ENCODE measurements at places on chromosomes 12 and 14.

- DNase-seq = no peak
Measured at GRCh38 chr12:51938726-51939125, 12.8 kb upstream of the ACVR1B start.

DNA sequence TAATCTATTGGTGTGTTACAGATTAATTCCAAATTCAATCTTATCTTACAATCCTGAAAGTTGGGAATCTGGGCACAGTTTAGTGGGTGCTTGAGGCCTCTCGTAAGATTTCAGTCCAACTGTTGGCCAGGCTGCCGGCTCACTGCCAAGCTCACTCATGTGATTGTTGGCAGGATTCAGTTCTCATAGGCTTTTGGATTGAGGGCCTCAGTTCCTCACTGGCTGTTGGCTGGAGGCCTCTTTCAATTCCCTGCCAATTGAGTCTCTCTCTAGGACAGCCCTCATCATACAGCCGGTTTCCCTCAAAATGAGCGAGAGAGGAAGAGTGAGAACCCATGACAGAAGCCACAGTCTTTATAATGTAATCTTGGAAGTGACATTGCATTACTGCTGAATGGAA is 123.5 kb upstream of the FBXO33 start:
- no peak for DNase-seq

DNA sequence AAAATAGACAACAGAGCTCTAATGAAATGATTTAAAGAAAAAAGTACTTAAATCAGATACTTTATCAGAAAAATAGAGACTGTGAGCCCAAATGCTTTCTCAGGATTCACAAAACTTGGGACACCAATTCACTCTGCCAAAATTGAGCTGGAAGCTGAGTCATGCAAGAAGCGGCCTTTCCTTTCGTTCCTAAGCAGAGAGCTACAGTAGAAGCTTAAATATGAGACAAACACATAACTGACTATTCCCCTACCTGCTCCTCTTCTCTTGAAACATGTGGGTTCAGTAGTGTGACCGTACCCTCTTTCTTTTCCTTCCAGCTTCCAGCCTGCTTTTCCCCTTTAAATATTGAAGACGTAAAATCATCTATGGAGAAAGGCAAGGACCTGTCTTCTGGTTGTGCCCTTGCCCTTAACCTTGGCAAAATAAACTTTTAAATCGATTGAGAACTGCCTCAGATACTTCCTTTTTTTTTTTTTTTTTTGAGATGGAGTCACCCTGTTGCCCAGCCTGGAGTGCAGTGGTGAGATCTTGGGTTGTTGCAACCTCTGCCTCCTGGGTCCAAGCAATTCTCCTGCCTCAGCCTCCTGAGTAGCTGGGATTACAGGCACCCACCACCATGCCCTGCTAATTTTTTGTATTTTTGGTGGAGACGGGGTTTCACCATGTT is 4.4 kb upstream of the SDS start:
- no peak for DNase-seq

GRCh38 chr12:46898989-46899388 is 73.2 kb upstream of the SLC38A4 start:
- DNase-seq = no peak

DNA sequence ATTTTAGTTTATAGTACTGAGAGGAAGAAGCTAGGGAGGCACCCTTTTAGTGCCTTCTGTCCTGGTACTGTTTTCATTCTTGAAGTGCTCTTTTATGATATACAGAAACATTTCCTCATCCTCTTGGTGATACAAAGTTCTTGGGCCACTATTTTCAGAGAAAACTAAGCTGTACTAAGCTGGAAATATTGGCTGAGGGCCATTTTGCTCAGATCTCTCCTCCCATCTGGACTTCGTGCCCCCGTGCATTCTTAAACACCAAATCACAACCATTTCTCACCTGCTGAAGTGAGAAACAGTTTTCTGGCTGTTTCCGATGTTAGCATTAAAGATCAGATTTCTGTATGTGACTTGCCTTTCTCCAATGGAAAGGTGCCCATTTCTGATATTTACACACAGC is 158.9 kb downstream of the FBXL14 start:
- DNase-seq = no peak

DNA sequence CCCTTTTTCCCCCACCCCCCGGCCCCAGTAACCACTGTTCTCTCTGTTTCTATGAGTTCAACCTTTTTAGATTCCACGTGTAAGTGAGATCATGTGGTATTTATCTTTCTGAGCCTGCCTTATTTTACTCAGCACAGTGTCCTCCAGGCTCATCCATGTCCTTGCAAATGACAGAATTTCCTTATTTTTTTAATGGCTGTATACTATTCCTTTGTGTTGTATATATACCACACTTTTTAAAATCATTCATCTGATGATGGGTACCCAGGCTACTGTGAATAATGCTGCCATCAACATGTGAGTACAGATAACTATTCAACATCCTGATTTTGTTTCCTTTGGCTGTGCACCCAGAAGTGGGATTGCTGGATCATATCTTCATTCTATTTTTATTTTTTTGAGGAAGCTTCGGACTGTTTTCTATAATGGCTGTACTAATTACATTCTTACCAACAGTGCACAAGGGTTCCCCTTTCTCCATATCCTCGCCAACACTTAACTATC is 54.7 kb downstream of the DDX51 start:
- DNase-seq = no peak

DNA sequence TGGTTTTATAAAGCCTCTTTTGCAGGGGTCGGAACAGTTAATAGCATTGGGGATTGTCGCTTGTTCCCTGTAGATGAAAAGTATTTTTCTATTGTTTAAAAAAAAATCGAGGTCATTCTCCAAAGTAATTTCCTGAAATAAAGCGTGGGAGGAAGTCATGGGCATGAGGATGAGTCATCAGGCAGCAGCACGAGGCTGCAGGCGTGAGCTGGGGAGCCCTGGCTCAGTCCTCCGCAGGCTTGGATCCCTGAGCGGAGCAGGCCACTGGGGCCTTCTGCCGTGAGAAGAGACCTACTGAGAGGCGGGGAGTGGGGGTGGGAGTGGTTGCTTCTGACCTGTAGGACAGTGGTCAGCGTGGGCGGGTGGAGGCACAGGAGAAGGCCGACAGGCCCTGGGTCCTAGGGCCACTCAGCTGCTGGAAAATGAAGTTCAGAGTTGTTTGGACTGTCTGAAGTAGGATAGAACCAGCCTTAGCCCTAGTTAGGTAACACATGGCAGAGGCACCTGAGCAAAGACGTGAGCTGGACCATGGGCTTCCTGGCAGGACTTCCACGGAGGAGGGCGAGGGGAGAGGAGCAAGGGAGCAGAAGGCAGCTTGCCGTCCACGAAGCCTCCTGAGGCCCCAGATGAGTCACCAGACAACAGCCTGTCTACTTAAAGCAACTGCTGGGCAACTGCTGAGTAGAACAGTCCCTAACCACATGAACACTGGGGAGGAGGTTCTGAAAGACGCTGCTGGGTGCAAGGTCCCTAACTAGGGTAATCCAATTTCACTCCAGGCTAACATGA is 21.1 kb upstream of the LGALS3 start:
- no peak for DNase-seq

DNA sequence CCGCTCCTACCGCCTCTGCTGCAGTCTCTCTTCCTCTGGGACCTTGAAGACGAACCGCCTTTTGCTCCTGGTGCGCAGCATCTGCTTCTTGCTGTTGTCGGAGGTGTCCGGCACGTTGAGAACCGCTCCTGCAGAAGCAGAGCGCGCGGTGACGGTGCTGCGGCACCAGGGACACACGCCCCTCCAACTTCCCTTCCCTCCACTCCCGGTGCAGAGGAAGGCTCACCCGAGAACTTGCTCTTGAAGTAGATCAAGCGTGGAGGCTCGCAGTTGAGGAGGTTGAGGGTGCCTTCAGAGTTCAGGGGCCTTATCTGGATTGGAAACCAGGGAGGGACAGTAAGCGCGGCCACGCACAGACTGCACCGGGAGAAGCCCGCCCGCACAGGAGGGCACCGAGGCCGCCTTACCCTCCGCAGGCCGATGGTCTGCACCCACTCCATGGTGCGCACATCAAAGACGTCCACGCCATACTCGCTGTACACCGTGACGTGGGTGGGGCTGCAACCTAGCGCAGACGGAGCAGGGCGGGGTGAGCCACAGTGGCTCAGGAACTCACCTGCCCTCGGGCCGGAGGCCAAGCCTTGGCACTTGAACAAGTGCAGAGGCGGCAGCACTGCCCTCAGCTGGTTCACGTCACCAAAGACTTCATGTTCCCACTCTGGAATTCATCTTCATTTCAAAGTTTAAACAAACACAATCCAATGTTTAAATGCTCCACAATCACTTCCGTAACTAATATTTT is 17.5 kb downstream of the AMN start:
- DNase-seq = no peak

- DNase-seq = no peak
Measured at GRCh38 chr12:40254455-40255085, 29.8 kb downstream of the LRRK2 start.

DNA sequence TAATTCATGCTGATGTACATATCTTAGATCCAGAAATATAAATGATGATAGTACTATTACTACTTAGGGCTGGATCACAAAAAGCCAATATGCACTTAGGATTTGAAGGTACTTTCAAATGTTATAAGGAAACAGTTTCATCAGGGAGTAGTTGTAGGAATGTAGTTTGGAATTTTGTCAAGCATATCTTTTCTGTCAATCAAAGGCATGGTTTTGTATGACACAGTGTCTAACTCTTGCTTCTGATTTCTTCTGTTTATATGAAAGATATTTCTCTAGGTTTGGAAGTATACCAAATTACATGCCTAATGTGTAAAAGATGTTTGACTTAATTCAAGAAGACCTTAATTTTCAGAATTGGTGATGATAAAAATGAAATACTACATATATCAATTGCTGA is 135.7 kb downstream of the RAD51B start:
- no peak for DNase-seq

DNA sequence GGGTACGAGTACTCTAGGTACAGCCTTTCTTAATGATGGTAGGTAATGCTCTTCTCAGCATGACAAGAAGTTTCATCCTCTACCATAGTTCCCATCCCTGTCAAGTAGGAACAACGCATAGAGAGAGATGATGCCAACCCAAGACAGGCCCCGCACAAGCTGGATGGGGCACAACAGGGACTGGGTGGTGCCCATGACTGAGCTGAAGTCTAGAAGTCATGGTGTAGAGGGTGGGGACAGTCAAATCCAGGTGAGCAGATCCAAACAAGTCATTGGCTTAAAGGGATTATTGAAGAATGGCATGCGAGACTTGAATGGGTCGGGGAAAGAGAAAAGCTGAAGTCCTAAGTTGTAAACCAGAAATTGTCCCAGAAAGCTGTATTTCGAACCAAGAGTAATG is 84.2 kb upstream of the MDM1 start:
- DNase-seq = no peak

- DNase-seq = no peak
Measured at GRCh38 chr12:57158665-57159064, 11.2 kb upstream of the LRP1-AS start.

DNA sequence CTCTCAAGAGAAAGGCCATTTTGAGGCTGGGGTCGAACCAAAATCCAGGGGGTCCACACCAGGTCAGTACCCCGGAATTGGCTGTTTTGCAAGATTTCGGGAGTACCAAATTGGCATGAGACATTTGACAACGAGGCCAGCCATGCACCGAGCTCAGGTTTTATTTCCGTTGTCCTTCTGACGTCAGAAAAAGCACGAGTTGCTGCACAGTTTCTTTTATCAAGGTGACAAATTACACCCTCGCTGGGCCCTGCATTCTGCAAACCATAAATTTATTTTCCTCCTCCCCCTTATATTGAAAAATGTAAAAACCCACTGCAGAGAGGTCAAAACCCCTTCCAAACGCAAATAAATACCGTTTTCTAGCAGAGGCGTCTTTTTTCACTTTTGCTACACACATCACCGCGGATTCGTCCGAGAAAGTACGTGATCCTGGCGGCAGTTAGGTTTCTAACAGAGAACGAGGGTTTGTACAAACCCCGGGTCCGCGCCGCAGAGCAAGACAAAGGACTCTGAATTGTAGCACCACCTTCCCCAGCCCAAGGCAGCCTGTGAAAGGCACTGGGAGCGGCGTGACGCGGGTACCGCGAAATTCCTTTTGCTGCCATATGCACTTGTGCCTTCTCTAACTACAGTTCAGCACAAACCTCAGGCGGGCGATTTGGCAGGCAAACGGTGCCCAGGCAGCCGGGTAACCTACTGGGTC is 1.8 kb downstream of the SLC38A1 start:
- peak; percentile 17 for DNase-seq

GRCh38 chr12:93009533-93009932 is 80.4 kb upstream of the EEA1 start:
- no peak for DNase-seq
